ENCODE measurements at places on chromosomes 12 and 14.

GRCh38 chr14:57254884-57255283 lies 13.8 kb downstream of the EXOC5 start:
- DNase-seq: no peak

DNA sequence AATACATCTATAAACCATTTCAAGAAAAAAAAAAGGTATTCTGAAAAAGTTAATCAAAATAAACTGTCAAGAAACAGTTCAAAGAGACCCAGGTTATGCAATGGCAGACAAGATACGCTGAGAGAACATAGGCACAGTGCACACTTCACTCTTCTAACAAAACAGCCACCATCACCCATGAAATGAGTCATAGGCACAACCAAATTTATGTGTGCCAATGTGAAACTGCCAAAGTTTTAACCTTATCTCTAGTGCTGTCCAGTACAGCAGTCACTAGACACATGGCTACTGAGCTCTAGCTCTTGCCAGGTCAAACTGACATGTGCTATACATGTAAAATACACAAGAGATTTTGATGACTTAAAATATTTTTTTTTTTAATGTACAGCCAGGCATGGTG lies 1.4 kb downstream of the CEP128 start:
- DNase-seq: no peak

GRCh38 chr12:89928467-89928866 lies 219.8 kb upstream of the ATP2B1 start:
- no peak for DNase-seq

DNA sequence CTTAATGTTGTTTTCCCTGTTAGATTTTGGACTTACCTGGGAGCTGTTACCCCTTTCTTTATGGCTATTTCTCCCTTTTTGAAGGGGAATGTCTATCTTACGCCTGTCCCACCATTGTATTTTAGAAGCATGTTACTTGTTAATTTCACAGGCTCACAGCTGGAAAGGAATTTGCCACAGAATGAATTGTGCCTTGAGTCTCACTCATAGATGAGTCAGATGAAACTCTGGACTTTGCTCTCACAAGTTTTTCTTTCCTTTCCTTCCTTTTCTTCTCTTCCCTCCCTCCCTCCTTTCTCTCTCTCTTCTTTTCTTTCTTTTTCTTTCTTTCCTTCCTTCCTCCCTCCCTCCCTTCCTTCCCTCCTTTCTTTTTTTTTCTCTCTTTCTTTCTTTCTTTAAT lies 9.3 kb upstream of the ATF7IP start:
- no peak for DNase-seq

DNA sequence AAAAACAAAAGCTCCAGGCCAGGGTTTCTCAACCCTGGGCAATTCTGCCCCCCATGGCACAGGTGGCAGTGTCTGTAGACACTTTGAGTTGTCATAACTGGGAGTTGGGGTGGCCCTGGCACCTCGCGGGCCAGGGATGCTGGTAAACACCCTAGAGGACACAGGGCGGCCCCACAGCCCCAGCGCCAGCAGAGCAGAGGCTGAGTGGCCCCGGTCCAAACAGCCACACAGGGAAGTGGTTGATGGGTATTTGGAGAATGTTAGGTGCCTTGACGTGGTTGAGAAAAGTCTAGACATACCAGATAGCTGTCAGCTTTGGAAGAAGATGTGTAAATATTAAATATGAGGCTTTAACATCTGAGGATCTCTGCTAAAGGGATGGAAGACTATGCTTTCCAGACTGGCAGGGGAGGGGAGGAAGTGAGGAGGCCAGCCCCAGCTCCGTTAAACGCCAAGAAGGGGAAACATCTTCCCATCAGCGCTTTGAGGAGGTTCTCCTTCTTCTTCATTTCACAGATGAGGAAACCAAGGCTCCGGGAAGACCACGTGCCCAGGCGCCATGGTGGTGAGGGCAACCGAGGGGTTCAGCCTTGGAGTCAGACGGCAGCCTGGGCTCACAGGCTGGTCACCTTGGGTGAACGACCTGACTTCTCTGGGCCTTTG lies 103.7 kb downstream of the SCARB1 start:
- no peak for DNase-seq

GRCh38 chr12:21655591-21655990 lies 2.1 kb downstream of the LDHB start:
- DNase-seq: no peak

- peak; percentile 80 for DNase-seq
These were observed 53.2 kb upstream of the HIF1A start for GRCh38 chr14:61641914-61642613.

DNA sequence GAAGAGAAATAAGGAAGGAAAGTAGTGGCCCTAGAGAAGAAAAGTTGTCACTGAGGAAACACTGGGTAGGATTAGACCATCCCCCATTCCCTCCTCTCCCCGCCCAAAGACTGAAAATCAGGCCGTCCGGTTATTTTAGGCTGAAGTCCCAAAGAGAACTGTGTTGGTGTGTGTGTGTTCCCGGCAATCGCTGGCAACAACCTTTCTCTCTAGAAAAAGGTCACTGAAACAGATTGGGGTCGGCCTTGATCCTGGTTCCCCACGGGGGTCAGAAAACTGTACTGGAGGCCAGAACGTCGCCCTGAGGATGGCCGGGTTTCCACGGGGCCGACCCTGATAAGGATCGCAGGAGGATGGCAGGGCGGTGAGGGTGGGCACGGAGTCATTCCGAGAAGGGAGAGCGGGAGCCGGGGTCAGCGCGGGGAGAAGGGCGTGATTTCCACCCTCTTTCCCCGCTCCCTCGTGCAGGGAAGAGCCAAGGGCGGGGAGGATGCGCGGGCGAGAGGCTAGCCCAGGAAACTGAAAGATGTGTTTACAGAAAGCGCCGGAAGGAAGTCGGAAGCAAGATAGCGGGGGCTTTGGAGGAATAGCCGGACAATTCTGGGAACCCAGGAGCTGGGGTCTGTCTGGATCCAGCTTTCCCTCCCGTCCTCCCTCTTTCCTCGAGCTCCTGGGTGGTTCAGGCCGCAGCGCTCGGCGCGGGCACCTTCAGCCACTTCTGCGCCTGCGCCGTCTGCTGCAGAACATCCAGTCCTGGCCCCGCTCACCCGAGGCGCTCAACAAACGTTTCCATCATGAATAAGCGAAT lies 25.3 kb upstream of the SPTLC2 start:
- peak; percentile 54 for DNase-seq

DNA sequence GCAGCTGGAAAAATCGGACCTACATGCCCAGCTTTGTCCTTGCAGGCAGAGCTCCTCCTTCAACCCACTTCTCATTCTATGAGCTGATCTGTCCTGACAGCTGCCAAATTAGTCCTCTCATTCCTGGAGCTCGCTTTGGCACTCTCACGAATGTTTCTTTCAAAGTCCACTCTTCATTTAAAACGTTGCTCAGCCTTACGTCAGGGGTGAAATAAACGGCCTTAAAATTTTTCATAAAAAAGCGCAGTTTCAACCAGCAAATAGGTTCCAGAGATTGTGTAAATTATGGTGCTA lies 120.9 kb upstream of the HIF1A start:
- no peak for DNase-seq

GRCh38 chr14:98602983-98603382 lies 669.0 kb downstream of the BCL11B start:
- no peak for DNase-seq

DNA sequence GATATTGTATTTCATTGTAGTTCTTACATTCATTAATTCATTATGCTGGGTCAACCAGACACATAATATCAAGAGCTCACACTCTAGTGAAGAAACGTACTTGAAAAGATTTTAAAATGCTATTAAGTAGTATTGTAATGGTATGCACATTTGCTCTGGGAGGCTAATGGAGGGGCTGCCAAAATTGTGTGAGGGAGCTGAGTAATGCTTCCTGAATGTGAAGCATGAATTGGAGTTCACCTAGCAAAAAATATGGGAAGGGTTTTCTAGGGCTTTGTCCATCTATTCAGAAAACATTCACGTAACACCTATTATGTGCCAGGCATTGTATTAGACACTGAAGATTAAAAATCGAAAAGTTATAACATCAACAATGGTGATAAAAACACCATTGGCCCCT lies 403.8 kb upstream of the PDE3A start:
- no peak for DNase-seq

DNA sequence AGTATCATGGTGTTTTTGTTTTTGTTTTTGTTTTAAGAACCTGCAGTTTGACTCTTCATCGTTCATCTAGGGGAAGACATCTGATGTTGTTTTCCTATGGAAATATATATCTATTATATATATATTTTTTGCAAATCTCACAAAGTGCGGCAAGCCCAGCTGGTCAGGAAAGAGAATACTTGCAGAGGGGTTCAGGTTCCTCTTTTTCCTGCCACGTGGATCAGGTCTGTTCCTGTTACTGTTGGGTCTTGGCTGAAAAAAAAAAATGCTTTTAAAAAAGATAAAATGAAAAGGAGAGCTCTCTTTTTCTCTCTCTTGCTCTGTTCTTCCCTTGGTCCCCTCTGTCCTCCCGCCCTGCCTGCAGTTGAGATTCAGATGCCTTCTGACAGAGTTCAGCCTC lies 179.4 kb upstream of the BCL2L14 start:
- DNase-seq: no peak

GRCh38 chr14:84421621-84422020 lies 1108.3 kb upstream of the FLRT2 start:
- DNase-seq: no peak

DNA sequence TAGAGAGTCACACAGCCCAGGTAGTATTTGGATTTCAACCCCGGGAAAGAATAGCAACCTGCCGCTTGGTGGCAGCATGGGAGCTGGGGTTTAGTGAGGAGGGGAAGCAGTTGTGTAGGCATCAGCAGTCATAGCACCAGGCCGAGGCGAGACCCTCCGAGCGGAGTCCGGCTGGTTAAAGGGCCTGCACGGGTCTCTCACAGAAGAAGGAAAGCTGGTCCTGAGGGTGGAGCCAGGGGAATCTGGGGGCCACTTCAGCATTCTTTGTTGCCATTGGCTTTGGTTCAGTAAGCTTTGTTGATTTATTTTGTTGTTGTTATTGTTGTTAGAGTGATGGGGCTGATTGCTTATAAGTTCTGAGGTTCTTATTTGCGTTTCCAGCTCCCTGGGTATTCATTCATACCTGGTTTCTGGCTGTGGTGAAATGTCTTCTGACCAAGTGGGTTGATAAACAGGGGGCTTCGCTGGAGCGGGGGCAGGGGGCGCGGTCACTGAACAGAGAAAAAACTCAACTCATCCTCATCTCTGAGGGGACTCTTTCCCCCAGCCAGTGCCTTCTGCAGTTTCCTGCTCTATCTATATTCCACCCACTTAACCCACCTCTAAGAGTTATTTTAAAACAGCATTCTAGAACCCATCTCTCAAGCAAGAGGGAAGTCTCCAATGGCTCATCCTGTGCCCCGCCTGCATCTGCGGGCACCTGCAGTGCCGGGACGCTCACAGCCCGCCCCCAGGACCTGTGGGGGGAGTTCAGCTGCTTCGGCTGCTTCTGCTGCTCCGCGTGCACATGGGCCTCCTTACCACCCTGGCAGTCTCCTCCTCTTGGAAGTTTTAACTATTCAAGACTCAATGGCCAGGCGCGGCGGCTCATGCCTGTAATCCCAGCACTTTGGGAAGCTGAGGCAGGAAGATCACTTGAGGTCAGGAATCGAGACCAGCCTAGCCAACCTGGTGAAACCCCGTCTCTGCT lies 11.6 kb downstream of the CKB start:
- DNase-seq: no peak

- no peak for DNase-seq
These were observed 2.6 kb downstream of the WNK1 start for GRCh38 chr12:754851-755562.

Data from fibroblast of the conjunctiva (primary cell).